ENCODE measurements at places on chromosomes 13 and 19.
A peak's percentile ranks its signal among the peaks of the same experiment; 100 is the strongest.

DNA sequence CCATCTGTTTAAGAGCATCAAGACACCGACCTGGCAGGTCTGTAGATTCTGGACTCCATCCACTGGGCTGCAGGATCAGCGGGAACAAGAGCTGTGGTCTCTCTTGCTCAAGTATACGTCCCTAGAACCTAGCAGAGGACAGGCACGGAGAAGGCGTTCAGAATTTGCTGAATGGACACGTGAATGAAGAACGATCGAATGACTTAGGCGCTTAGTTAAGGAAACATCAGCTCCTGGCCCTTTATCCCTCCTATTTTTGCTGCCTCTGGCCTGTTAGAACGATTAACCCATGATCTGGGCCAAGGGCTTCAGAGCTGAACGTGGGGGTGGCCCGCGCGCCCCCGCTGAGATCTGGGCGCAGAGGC lies 953 bp downstream of the DZIP1 start:
- DNase-seq: peak; percentile 4

DNA sequence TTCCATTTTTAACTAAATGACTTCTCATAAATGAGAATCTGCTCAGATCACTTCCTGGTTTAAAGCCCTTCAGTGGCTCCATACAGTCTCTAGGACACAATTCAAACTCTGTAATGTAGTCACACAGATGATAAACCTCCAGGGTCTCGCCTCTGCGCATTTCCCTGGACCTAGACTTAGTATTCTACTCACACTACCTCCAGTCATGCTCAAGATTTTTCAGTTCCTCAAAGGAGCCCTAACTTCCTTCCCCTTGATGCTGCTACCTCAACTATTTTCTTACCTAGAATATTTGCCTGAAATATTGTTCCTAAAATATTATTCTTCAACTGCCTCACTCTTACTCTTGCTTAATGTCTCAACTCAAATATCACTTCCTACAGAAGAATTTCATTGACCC lies 86.7 kb upstream of the TPP2 start:
- DNase-seq: no peak

GRCh38 chr19:13958043-13958442 lies 5.7 kb downstream of the DCAF15 start:
- no peak for DNase-seq

DNA sequence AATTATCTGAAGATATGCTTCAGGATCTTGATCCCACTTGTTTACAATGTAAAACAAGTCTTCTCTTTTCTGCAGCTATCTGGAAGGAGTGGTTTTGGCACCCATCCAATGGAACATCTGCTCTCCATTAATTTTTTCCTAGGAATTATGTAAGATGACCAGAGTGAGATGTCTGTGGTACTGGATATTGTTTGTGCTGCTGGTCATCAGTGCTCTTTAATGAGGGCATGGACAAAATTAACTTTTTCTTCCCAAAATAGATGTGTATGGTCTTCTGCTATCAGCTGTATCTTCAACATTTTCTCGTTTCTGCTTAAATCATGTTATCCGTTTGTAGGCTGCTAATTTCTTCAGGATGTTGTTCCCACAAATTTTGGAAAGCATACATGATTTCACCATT lies 415.4 kb upstream of the KLHL1 start:
- DNase-seq: no peak

DNA sequence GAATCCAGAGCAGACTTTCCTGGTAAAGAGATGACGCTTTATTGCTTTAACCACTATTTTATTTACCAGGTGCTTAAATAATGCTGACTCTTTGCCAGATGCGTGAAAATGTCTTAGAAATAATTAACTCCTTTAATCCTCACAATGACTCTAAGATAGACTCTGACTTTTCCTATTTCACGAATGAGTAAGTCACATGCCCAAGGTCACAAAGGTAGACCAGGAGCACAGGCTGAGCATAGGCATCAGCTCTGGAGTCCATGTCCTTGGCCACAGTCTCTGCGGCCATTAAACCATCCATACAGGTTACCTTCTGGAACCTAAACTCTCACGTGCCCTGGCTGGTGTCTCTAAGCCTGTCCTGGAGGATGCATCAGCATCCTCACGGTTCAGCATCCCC lies 87.3 kb downstream of the ERCC5 start:
- no peak for DNase-seq

- DNase-seq: no peak
Measured at GRCh38 chr19:35773020-35773806, 2.2 kb upstream of the ARHGAP33 start.

GRCh38 chr19:3771000-3771905 lies 775 bp downstream of the RAX2 start:
- DNase-seq: no peak

GRCh38 chr19:15280048-15280725 lies 47.9 kb upstream of the EPHX3 start:
- no peak for DNase-seq

GRCh38 chr13:88586263-88586662 lies 915.1 kb downstream of the SLITRK5 start:
- no peak for DNase-seq

- DNase-seq: no peak
Measured at GRCh38 chr19:57872450-57872849, 16.4 kb downstream of the ZNF814 start.

DNA sequence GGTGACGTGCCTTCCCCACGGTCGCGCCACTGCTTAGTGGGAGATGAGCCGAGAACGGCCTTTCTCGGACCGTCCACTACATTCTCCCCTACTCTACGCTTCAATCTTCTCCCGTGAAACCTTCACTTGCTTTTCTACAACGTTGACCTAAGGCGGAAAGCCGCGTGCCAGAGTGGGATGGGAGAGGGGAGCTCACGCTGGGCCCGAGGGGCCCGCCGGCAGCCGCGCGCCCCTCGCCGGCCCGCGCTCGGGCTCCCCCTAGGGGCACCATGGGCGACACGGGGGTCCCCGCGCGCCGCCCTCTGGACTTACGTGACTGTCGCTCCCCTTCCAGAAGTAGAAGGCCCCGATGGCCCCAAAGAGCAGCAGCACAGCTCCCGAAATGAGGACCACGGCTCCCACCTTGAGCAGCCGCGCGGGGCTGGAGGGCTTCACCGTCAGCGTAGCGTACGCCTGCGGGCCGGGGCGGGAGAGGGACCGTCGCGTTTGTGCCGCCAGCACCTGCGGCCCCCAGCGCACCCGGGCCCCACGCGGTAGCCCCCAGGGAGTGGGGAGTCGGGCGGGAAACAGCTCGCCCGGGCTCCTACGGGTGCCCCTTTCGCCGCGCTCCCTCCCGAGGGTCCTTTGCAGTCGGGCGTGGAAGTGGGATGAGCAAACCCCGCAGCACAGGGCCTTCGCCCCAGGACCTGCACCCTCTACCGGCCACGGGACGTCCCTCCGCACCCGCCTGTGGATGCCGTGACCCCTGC lies 727 bp downstream of the CNMD start:
- no peak for DNase-seq

DNA sequence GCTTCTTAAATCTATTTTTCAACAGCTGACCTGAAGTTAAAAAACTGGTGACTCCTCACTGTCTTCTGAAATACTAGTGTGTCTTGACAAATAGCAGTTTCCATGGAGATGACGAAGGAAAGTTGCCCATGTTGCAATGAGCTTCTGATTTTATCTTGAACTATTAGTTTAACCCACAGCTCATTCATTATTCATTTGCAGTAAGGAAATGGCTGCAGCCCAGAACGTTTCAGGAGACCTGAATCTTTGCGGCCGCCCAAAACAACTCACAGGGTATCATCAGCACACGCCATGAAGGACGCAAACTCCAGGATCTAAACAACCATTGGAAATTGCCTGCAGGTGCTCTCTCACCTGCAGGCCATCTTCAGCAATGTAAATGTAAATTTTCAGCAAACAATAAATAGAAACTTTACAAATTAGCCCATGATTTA lies 142.5 kb downstream of the DCLK1 start:
- DNase-seq: no peak

DNA sequence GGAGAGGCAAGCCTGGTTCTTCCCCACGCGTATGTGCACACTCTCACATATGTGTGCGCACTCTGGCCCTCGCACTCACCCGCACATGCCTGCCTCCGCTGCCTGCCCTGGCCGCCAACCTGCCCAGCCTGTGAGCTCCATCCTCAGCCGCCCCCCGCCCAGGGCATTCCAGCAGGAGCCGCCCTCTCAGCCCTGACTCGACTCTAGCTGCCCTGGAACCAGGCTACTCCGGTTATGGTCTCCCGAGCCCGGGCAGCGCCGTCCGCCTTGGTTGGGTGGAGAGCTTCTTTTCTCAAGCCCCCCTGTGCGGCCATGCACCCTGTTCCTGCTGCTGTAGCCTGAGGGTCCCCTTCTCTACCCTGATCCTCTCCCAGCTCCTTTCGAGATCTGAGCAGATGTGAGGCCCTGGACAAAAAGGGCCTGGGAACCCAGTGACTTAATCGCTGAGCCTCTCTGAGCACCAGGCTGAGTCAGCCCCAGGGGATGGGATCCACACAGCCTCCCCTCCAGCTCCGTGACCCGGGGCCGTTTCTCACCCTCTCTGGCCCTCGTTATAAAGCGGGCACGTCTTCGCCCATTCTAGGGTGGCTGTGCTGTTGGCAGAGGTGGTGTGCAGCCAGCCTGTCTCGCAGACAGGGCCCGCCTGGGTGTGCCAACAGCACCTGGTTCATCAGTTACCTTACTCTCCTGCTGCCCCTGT lies 191.5 kb downstream of the TEX29 start:
- no peak for DNase-seq

DNA sequence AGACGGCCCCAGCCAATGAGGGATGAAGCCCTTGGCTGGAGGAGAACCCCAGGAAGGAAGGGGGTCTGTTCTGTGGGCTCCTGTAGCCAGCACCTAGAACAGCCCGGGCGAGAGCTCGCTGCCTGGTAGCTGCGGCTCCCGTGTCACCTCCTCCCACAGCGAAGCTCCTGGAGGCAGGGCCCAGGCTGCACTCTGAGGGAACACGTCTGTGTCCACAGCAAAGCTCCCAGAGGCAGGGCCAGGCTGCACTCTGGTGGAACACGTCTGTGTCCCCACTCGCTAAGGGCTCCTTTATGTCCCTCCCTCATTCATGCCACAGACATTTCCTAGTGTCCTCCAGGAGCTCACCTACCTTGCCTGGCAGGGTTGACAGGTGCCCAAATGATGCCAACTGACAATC lies 8.4 kb downstream of the TRAPPC6A start:
- no peak for DNase-seq
